ENCODE measurements at places on chromosomes 3 and 15. TPM values are rescaled to one million over a fixed set of nuclear protein-coding genes. Genes with fewer than 3 reads are reported as not detected.

GRCh38 chr15:40787991-40788390 is 18.2 kb downstream of the C15orf62 start:
- H3K4me3 ChIP-seq, result no peak overlapping the region
- H3K27me3 ChIP-seq, result no peaks in the 10 kb centered on the region
- H3K27ac ChIP-seq, result peak overlapping the region; percentile 49
- peaks cover 32% of the 10 kb centered on the region for H3K4me1 ChIP-seq

DNA sequence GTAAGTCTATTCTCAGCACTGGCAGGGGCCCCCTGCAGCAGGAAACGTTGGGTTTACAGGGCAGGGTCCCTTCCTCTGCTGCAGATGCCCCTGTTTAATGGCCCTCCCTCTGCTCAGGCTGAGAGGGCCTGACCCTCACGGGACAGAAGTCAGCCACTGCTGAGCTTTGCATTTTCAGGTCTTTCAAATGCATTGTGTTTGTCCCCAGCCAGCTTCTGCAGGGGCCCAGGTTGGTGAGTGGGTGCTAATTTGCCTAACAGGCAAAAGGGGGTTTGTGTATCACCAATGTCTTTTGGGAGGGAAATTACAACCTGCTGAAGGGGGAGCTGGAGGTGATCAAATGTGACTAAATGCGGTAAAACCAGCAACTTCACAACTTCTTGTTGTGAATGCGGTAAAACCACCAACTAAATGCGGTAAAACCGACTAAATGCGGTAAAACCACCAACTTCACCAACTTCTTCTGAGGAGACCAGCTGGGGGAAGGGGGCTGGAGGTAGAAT is 44.8 kb upstream of the UBE2E1 start:
- no peaks in the 10 kb centered on the region for H3K27me3 ChIP-seq
- H3K27ac ChIP-seq, result no peak overlapping the region
- DNase-seq, result peak; percentile 36
- no peaks in the 10 kb centered on the region for H3K36me3 ChIP-seq

- no peak for DNase-seq
- no peaks in the 10 kb centered on the region for H3K4me1 ChIP-seq
- H3K27me3 ChIP-seq, result peaks cover 3% of the 10 kb centered on the region
- H3K36me3 ChIP-seq, result no peaks in the 10 kb centered on the region
Measured at GRCh38 chr15:29849716-29850115, 27.4 kb upstream of the TJP1 start.

DNA sequence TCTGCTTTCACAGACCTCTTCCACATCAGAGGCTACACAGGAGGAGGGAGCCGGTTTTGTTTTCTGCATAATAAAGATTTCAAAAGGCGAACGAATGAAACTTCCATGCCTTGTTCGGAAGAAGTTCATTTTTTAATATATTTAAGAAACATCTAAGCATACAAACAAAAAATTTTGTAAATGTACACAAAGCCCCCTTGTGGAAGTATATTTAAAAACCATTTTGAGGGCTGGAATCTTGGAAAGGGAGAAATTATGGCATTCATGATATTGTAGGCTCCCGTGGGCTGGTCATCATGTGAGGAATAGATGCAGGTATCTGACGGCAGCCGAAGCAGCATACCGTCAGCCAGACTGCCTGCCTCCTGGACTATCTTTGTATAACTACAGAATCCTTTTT is 90.4 kb downstream of the MECOM start:
- H3K27ac ChIP-seq, result no peak overlapping the region
- no peak for DNase-seq
- peaks cover 5% of the 10 kb centered on the region for H3K27me3 ChIP-seq
- no peak overlapping the region for H3K4me3 ChIP-seq
- H3K4me1 ChIP-seq, result no peaks in the 10 kb centered on the region

DNA sequence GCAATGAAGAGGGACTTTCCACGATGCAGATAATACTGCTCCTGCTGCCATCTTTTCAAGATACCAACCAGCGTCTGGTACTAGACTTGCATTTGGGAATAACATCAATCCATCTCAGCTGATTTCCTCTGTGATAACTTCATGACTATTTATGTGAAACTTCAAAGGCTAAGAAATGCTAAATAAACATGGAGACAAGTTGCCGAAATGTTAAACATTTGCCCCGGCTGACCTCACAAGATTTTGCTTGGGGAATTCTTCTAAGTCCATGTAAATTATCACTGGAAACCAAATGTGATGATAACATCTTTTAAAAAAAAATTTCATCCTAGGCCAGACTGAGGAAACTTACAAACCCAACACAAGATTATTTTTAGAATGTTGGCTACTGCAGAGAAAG is 185.8 kb upstream of the PRICKLE2 start:
- no peaks in the 10 kb centered on the region for H3K36me3 ChIP-seq
- H3K27me3 ChIP-seq, result peaks cover 10% of the 10 kb centered on the region
- no peak overlapping the region for H3K4me3 ChIP-seq
- no peaks in the 10 kb centered on the region for H3K4me1 ChIP-seq
- no peak overlapping the region for H3K27ac ChIP-seq

GRCh38 chr15:36832774-36833463 is 253.5 kb downstream of the CDIN1 start:
- no peak overlapping the region for H3K4me3 ChIP-seq
- peaks cover 8% of the 10 kb centered on the region for H3K27me3 ChIP-seq
- no peaks in the 10 kb centered on the region for H3K4me1 ChIP-seq
- H3K27ac ChIP-seq, result no peak overlapping the region

DNA sequence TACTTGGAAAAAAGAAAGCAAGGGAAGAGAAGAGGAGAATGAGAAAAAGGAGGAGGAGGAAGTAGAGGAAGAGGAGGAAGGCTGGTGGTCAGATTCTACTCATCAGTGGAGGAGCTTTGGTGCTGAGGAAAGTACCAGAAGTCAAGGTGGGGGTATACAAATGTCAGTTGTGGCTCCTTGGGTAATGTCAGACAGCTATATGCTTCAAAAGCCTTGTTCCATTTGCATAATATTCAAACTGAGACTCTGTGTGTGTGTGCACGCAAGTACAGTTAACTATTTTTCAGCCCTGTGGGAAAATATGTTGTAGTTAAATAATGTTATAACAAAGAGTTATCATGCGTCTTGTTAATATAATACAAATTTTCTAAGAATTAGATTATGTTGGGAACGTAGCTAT is 609.7 kb downstream of the PDCD6IP start:
- no peaks in the 10 kb centered on the region for H3K36me3 ChIP-seq
- no peak overlapping the region for H3K27ac ChIP-seq
- H3K4me1 ChIP-seq, result no peaks in the 10 kb centered on the region

- no peaks in the 10 kb centered on the region for H3K27me3 ChIP-seq
- peak; percentile 78 for DNase-seq
- peak overlapping the region; percentile 99 for H3K27ac ChIP-seq
- H3K4me3 ChIP-seq, result peak overlapping the region; percentile 95
Measured at GRCh38 chr3:150760431-150761200, 2.4 kb downstream of the SIAH2 start.

GRCh38 chr3:188607805-188608315 is 453.9 kb downstream of the LPP start:
- no peak overlapping the region for H3K27ac ChIP-seq
- DNase-seq, result no peak
- H3K4me3 ChIP-seq, result no peak overlapping the region
- no peaks in the 10 kb centered on the region for H3K4me1 ChIP-seq

DNA sequence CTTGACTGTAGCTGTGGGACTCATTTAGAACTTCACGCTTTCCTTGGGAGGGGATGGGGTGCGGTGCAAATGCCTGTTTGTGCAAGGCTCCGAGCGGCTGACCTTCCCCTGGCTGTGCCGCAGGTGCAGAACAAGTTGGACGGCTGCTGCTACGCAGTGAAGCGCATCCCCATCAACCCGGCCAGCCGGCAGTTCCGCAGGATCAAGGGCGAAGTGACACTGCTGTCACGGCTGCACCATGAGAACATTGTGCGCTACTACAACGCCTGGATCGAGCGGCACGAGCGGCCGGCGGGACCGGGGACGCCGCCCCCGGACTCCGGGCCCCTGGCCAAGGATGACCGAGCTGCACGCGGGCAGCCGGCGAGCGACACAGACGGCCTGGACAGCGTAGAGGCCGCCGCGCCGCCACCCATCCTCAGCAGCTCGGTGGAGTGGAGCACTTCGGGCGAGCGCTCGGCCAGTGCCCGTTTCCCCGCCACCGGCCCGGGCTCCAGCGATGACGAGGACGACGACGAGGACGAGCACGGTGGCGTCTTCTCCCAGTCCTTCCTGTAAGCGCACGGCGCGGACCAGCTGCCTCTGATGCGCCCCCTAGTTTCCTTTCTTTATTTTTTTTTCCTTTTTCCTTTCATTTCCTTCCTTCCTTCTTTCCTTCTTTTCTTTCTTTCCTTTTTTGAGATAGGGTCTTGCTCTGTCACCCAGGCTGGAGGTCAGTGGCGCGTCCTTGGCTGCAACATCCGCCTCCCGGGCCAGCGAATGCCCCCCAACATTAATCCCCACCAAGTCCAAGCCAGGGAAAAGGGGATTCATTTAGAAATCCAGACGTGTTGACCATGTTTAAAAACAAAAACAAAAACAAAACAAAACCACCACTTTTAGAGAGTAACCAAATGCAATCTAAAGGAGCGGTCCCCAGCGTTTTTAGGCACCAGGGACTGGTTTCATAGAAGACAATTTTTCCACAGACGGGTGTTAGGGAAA is 42.7 kb downstream of the EIF2AK4 start:
- no peak overlapping the region for H3K27ac ChIP-seq
- H3K4me3 ChIP-seq, result no peak overlapping the region
- H3K36me3 ChIP-seq, result peaks cover 15% of the 10 kb centered on the region
- no peaks in the 10 kb centered on the region for H3K27me3 ChIP-seq
- peak; percentile 17 for DNase-seq

GRCh38 chr15:52288051-52288942 is 7.3 kb downstream of the MYO5C start:
- H3K27ac ChIP-seq, result no peak overlapping the region
- H3K27me3 ChIP-seq, result peaks cover 8% of the 10 kb centered on the region
- DNase-seq, result no peak
- H3K4me3 ChIP-seq, result no peak overlapping the region

DNA sequence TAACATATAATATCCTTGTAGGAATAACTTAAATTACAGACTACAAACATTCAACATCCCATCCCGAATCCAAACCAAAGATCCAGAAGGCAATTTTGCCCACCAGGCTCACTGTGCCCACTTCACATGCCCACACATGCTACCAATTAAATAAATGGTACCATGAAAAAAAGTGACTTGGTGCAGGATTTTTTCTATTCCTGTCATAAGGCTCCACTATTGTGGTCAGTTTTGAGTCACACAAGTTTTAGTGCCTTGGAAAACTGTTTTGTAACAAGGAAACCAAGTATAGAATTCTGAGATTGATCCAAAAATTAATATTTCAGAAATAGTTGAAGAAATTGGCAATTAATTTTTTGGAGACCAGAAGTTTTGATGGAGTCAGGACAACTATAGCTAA is 470.1 kb upstream of the THBS1 start:
- no peak overlapping the region for H3K4me3 ChIP-seq
- H3K27ac ChIP-seq, result no peak overlapping the region
- H3K36me3 ChIP-seq, result no peaks in the 10 kb centered on the region
- no peaks in the 10 kb centered on the region for H3K4me1 ChIP-seq
- peaks cover 24% of the 10 kb centered on the region for H3K27me3 ChIP-seq

DNA sequence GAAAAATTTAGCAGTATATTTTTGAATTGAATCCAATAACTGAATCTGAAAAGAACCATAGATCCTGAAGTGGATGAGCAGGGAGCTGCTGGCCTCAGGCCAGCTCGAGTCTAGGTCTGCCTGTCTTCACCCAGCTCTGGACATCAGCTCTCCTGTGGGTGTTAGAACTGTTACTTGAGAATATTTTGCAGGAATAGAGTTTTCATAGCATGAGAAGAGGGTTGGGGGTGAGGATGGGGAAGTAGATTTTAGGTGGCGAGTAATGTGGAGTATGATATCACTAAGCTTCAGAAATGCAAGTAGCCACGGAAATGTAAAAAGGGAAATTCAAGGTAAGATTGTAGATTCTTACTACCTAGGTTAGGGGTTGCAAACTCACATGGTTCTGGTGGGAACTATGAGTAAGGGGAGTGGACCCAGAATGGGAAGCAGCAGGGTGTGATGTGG is 6.2 kb downstream of the RAB8B start:
- no peak for DNase-seq
- no peaks in the 10 kb centered on the region for H3K27me3 ChIP-seq
- peak overlapping the region; percentile 68 for H3K27ac ChIP-seq
- H3K36me3 ChIP-seq, result peaks cover 22% of the 10 kb centered on the region
- peaks cover 87% of the 10 kb centered on the region for H3K4me1 ChIP-seq

GRCh38 chr3:46127503-46127902 is 80.6 kb downstream of the CCR1 start:
- no peak overlapping the region for H3K4me3 ChIP-seq
- H3K27ac ChIP-seq, result no peak overlapping the region
- no peaks in the 10 kb centered on the region for H3K36me3 ChIP-seq
- DNase-seq, result no peak
- H3K4me1 ChIP-seq, result peaks cover 14% of the 10 kb centered on the region
- peaks cover 4% of the 10 kb centered on the region for H3K27me3 ChIP-seq

The TMCC1 gene
- total RNA-seq, result 20.8 TPM

The C2CD4A gene
- total RNA-seq, result 2.3 TPM

The GALNT15 gene
- total RNA-seq, result not detected

The ZPLD1 gene
- not detected for total RNA-seq

Measured in activated CD4-positive, alpha-beta memory T cell treated with anti-CD3 and anti-CD28 coated beads for 36 hours (primary cell).